ENCODE measurements at places on chromosomes 3 and 15. TPM values are rescaled to one million over a fixed set of nuclear protein-coding genes. Genes with fewer than 3 reads are reported as not detected.

Gene OSBPL10
- 1.0 TPM for polyA plus RNA-seq

Gene SLC22A14
- 0.11 TPM for polyA plus RNA-seq

Gene CLDN11
- polyA plus RNA-seq = 16.4 TPM

Gene CCR3
- not detected for polyA plus RNA-seq

Gene PEX5L
- not detected for polyA plus RNA-seq

Gene GPR87
- not detected for polyA plus RNA-seq

Gene CEMIP
- polyA plus RNA-seq = 1.3 TPM

Gene CYP1A1
- 1.2 TPM for polyA plus RNA-seq

Gene XYLB
- polyA plus RNA-seq = 1.3 TPM

Gene DNAJC19
- polyA plus RNA-seq = 29.1 TPM

Gene CMSS1
- 30.5 TPM for polyA plus RNA-seq

Gene ZSCAN29
- polyA plus RNA-seq = 6.3 TPM

Gene BNC1
- polyA plus RNA-seq = 1.5 TPM

Gene ADCY5
- polyA plus RNA-seq = 76.1 TPM

Gene LAMB2
- 90.5 TPM for polyA plus RNA-seq

Gene CDHR4
- polyA plus RNA-seq = not detected

Gene NPAP1
- polyA plus RNA-seq = 0.03 TPM

Gene CTXN2
- polyA plus RNA-seq = not detected

Gene NAALADL2
- polyA plus RNA-seq = 0.91 TPM

Gene WDR53
- 8.5 TPM for polyA plus RNA-seq

Gene ZBTB38
- 18.2 TPM for polyA plus RNA-seq

Gene TMCO5A
- not detected for polyA plus RNA-seq

Gene GOLGA6L9
- polyA plus RNA-seq = 1.7 TPM

Gene DUOXA1
- polyA plus RNA-seq = 3.3 TPM

Gene UROC1
- polyA plus RNA-seq = not detected

Gene SELENOK
- polyA plus RNA-seq = 88.1 TPM

Gene MUSTN1
- polyA plus RNA-seq = 19.6 TPM
